Left hindlimb (tissue), 1 donor: ENCODE measurements at places on chromosomes 7 and 10.

DNA sequence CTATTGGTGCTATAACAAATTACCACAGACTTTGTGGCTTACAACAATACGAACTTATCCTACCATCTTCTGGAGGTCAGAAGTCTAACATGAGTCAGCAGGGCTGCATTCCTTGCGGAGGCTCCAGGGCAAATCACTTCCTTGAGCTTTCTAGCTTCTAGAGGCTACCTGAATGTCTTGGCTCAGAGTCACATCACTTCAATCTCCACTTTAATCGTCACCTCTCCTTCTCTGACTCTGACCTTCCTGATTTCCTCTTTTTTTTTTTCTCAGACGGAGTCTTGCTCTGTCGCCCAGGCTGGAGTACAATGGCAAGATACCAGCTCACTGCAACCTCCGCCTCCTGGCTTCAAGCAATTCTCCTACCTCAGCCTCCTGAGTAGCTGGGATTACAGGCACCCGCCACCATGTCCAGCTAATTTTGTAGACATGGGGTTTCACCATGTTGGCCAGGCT, 44.6 kb upstream of the ANAPC16 start:
- DNase-seq: no peak

GRCh38 chr7:109545686-109546085, 976.0 kb downstream of the DNAJB9 start:
- no peak for DNase-seq

DNA sequence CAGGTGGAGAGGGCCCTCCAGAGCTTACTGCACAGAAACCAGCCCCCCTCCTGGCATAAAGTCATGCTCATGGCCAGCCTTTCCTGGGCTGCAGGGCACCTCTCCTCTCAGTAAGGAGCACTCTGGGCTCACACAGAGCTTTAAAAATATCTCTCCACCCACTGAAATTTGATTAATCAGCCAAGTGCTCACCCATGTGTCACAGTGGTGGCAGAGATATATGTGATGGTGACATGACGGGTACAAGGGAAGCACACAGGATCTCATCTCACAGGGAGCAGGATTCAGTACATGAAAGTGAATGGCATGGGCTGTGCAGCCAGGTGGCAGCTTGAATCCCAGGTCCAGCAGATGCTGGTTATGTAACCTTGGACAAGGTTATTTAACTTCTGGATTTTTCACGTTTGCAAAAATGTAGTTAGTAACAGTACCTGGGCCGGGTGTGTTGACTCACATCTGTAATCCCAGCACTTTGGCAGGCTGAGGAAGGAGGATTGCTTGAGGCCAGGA, 144.8 kb downstream of the CALN1 start:
- DNase-seq: no peak

GRCh38 chr10:73865459-73866442, 8.6 kb downstream of the CAMK2G start:
- no peak for DNase-seq

DNA sequence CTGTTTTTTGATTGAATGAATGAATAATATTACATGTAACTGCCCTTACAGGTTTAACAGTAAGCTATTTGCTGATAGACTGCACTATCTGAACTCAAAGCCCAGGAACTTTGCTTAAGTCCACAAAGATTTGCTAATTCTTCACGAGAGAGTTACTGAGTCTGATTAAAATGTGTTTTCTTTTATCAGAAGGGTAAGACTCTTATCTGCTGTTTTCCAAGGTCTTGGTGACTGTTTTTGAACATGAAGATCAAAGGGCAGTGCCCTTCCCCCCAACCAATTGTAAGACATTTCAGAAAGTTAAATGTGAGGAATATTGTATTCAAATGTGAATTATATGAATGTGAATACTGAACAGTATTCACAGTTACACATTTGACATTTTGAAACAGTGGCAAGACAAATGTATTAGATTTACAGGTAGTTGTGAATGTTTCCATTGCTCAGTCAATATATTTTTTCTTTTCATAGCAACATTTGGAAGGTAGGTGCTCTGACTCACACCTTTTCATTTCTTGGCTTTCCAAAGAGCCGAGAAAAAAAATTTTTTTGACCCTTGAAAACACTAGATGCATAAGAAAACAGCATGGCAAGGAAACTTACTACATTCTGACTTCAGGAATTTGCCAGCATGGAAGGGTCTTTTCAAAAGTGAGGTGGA, 62.7 kb downstream of the DKK1 start:
- DNase-seq: no peak

DNA sequence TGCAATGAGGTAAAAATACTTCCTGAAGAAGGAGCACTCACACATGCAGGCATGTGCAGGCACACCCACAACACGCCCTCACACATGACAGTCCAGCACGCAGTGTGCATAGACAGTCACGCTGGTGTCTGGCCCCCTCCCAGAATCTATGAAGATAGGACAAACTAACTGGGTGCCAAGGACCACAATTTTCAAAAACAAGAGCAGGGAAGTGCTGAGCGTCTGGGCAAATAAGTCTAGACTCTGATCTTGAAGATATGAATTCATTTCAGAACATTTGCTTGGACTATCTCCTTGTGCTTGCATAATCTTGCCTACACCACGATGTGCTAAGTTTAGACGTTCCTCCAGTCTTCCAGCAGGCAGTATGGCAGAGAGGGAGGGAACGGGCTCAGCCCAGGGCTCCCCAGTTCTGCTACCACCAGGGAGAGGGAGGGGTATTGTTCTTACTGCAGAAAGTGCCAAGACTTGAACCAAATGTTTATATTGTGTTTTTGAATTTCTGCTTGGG, 276.5 kb upstream of the KLF6 start:
- DNase-seq: no peak

GRCh38 chr7:121689749-121690148, 183.2 kb upstream of the PTPRZ1 start:
- DNase-seq: no peak

- DNase-seq: no peak
Measured at GRCh38 chr7:7798510-7798909, 80.1 kb upstream of the RPA3 start.

DNA sequence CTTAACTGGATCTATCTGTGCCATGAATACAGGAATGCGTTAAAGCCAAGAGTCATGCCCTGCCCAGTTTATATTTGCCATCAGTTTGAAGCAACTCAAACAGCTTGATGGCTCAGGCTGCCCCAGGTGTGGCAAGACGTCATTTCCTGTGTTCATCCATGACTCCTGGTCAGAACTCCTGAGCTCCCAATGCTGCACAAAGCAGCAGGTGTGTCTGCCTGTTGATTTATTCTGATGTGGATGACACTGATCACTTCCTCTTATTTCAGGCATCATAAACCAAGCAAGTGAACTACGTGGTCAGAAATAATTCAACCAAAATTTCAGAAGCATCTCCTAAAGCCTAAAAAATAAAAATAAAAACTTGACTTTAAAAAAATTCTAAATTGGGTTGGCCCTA, 68.5 kb downstream of the EZH2 start:
- no peak for DNase-seq

DNA sequence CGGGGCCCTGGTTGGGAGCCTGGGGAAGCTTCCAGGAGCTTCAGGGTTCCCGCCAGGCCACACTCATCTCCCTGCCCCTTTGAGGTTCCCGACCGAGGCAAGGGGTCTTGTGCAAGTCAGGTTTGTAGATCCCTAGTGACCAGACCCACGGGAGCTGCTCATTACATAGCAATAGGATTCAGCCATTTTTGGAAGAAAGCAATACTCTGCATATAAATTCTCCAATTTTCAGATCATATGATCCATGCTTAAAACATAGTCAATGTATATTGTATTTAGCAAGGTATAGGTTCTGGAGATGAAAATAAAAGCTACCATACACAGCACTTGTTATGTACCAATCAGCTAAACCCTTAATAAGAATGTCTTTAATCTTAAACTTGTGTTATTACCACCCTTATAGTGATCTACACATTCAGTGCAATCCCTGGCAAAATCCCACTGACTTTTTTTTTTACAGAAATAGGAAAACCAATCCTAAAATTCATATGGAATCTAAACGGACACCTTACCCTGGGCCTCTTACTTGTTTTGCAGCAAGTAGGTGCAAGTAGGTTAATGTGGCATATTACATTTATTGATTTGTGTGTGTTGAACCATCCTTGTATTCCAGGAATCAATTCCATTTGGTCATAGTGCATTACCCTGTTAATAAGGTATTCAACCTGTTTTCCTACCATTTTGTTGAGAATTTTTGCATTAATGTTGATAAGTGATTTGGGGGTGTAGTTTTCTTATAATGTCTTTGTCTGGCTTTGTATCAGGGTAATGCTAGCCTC, 13.8 kb upstream of the FKBP9 start:
- no peak for DNase-seq

GRCh38 chr10:97612386-97612785, 20.9 kb downstream of the MORN4 start:
- DNase-seq: no peak

DNA sequence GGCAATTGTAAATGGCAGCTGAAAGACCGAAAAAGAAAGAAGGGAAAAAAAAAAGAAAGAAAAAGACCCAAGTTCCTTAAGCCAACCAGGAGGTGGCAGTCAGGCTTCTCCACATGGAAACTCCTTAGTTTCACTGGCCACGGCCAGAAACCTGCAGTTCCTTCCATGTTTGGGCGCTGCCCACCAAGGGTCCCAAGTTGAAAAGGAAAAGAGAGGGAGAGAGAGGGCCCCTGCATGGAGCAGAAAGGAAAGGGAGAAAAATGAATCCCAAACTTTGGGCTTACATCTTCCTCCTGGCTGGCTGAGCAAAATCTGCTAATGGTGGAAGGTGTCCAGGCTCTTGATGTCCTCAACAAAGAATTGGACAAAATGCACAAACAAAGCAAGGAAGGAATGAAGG, 31.8 kb upstream of the ABCA13 start:
- no peak for DNase-seq

- DNase-seq: peak; percentile 69
Measured at GRCh38 chr10:104824380-104825006, 183.4 kb downstream of the SORCS3 start.

DNA sequence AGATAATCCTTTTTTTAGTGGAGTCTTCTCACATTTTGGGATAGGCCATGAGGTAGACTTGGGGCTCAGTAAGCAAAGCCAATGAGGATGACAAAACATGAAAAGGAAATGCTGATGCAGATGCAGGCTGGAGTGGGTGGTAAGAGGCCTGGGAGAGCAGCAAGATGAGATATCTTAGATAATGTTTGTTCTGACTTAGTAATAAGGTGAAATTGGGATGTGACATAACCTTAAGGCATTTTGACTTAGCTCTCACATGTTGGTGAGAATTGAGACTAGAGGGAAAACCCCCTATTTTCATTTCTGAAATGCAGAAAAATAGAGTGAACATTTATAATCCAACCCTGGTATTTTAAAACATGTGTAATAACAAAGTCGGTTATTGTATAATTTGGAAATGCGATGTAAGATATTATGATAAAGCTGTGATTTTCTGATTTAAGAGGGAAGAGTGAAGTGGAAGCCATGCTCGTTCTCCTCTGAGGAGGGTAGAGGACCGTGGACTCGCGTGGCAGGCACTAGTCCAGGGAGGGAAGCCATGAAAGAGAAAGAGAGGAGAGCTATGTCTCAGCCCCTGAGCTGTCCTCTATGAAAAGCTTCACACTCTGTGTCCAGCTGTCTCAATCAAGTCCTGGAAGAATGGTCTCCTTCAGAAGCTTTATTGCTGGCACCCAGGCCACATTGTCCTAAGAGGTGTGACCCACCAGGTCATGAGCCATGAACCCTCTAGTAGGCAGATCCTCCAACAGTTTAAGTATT, 57.3 kb downstream of the ST7 start:
- no peak for DNase-seq

DNA sequence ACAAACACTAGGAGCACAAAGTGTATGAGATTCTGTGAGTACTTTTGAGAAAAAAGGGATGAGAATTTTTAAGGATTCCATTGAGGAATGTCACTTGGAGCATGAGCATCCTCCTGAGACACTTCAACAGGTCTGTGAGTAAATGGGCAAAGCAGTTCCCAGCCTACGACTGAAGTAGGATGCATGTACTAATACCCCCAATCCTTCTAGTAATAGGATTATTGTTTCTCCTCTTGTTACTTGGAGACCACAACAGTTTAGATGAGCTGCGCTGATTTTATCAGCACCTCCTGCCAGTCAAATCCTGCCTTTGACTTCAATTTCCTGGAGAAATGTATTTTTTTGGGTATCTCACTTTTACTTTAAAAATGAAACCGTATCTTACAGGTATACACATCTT, 820 bp downstream of the BBS9 start:
- DNase-seq: no peak

DNA sequence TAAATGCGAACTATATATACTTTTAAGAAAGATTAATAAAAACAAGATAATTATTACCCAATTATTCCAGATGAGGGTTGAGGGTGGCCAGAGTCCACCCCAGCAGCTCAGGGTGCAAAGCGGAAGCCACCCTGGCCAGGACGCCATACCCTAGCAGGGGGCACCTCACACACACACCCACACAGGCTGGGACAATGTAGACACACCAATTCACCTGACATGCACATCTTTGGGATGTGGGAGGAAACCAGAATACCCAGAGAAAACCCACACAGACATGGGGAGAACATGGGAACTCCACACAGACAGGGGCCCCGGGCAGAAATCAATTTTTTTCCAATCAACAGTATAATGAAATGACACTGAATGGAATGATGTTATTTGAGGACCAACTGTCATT, 86.0 kb downstream of the RTKN2 start:
- DNase-seq: no peak

GRCh38 chr7:27170426-27171324, 3.4 kb downstream of the HOXA10 start:
- no peak for DNase-seq

DNA sequence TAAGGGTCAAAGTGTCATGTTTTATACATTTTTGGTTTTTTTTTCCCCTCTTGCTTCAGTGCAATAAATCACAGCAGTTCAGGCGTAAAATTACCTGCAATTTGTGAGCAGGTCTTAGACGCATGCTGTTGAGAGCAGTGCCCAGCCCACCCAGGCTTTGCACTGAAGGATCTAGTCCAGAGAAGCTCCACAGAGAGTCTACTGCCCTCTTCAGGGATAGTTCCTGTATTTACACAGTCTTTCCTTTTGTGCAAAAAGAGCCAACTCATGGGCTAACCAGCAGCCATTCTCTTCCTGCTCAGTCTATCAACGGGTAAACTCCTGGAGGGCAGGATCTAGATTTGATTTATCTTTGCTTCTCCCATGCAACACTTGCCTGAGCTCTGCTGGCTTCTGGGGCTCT, 82.2 kb upstream of the NAMPT start:
- no peak for DNase-seq

DNA sequence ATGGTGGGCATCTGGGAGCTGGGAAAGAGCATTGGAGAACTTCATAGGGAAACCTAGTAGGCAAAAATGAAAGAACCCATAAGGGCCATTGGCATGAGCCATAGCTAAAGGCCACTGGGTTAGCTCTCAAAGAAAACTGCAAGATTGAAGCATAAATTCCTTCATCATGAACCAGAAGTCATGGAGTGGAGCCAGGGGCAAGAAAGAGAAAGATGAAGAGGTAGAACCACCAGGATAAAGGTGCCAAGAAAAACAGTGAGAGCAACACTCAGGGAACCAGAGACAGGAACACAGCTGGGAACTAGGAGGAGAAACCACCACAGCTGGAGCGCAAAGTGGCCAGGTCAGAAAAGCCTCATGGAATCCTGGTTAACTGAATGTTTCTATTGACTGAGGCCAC, 11.5 kb upstream of the SGMS1 start:
- DNase-seq: no peak

GRCh38 chr7:72919256-72919775, 5.6 kb upstream of the POM121 start:
- no peak for DNase-seq
